ENCODE measurements at places on chromosomes 4 and X.

GRCh38 chr4:62210486-62210885, 1010.4 kb downstream of the ADGRL3 start:
- DNase-seq = no peak

DNA sequence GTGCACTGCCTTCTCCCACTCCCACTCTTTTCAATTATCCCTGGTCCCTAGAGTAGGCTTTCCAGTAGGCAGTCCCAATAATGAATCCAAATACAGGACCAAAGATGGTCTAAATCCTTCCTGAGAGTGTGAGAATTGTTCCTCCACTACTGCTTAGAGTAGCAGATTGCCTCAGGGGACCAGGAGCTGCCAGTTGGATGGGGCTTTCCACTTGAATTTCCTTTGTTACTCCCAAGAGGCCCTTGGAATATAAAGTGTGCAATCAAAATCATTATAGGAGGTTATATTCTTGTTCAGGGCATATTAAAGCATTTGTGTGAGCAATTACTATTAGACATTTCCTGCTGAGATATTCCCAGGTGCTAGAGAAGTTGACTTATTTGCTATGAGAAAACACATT, 156.6 kb upstream of the TLL1 start:
- DNase-seq = no peak

GRCh38 chrX:22196149-22196548, 76.6 kb upstream of the CBLL2 start:
- DNase-seq = no peak

GRCh38 chr4:138162259-138162658, 79.9 kb downstream of the SLC7A11 start:
- no peak for DNase-seq

DNA sequence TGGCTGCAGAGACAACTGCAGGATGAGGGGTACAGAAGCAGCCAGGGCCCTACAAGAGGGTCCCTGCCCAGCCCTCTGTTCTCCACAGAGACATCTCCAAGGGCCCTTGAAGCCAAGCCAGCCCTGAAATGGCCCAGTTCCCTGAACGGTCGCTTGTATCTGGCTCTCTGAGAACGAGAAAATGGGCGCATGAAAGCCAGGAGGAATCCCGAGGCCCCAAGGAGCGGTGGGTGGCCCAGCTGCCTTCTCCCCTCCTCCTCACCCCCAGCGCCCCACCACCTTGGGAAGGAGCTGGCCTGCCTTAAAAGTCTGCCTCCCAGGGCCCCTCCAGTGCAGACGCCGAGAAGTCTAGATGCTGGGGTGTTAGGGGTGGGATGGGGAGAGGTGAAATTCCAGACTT, 5.7 kb downstream of the ZNF185 start:
- DNase-seq = no peak

DNA sequence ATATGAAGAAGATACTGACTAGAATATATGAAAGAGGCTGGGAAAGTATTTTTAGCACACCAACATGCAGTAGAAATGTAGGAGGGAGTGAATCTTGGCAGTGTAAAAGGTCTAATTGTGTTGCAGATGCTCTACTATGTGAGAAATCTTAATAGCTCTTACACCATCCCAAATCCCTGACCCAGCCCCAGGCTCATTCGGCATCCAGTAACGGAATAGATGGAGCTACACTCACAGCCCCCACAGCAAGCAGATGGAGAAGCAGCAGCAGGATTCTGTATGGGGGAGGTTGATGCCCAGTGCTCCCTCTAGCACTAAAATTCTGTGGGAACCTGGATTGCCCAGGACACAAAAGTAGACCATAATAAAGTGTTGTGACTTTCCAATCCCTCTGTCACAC, 153.2 kb upstream of the PRDX4 start:
- peak; percentile 17 for DNase-seq

DNA sequence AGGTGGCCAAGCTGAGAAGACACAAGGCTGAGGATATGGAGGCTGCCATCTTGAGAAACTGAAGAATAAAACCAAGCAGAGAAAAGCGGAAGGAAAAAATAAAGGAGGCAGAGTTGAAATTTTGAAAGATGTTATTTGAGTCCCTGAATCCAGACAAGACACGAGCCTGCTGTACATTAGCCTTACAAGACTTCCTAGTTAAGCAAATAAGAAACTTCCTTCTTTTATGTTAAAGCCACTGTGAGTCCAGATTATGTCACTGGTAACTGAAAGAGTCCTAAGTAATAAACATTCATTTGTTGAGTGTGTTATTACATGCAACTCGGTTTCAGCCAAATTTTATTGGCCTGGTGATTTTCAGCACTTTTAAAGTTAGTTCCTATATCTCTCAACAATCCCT, 30.4 kb downstream of the DRD5 start:
- DNase-seq = no peak

DNA sequence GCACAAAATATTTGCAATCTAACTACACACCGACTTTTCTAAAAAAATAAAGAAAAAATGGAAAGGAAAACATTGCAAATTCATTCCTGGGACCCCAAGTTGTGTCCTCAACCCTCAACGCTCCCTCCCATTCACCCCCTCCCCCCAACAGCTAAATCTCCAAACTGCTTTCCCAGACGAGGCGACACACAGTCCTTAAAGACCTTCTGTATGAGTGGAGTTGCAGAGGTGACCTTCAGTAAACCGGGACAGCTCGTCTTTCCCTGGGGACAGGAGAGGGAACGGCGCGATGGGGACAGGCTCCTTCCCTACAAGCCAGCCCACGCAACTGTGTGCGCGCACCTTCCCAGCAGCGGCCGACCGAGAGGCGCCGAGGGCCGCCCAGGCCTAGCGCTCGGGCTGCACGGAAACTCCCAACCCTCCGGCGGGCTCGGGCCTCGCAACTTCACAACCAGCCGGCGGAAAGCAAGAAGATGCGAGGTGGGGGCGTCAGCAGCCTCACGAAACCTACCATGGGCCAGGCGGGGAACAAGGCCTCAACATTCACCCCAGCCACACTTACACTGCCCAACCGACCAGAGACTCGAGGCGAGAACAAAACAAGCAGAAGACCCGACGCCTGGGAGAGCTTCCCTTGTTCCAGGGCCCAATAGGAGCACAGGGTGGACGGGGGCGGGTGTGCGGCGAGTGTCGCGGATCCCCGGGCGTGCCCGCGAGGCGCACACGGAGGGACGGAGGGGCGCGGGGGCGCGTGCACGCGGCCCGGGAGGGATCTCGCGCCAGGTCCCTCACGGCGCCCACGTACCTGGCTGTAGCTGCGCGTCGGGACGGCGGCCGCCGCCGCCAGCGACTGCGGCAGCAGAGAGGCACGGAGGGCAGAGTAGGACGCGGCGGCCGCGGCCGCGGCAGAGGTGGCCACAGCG, 763 bp downstream of the GRSF1 start:
- peak; percentile 57 for DNase-seq

- peak; percentile 21 for DNase-seq
These were observed 114.1 kb downstream of the GLUD2 start for GRCh38 chrX:121161501-121161933.

GRCh38 chr4:108466936-108467902, 153.2 kb upstream of the RPL34 start:
- DNase-seq = no peak

- DNase-seq = peak; percentile 86
These were observed 46.6 kb downstream of the CCNG2 start for GRCh38 chr4:77203380-77204197.

DNA sequence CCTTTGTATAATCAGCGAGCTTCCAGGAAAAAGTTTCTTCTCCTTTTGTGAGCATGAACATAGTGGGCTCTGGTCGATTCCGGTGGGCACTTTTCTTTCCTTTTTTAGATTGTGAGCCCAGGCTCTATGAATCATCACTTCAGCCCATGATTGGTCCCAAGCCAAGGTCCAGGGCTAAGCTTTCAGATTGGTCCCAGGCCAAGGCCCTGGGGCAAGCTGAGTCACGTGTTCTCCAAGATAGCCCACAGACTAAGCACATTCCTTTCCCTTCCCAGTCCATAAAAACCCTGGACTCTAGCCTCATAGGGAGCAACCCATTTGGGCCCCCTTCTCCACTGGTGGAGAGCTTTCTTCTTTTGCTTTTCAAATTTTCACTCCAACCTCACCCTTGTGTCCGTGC, 430.5 kb downstream of the NAP1L3 start:
- DNase-seq = no peak

- DNase-seq = no peak
These were observed 635.4 kb downstream of the SPRY1 start for GRCh38 chr4:124032035-124032434.

DNA sequence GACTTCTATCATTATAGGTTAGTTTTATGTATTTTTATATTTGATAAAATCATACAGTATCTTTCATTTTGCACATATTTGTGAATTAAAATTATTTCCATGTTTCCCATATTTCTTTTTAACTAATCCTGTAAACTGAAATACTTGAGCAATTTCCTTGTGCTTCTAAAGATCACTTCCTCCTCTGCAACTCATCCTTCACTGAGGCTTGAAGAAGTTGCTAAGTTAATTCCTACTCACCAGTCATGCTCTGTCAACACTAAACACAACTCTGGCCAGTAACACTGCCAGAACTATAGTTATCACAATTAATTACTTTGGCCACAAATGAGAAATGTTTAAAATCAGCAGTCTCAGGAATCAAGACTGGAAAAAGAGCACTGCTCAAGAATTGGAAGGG, 6.7 kb downstream of the SPATA4 start:
- DNase-seq = no peak

DNA sequence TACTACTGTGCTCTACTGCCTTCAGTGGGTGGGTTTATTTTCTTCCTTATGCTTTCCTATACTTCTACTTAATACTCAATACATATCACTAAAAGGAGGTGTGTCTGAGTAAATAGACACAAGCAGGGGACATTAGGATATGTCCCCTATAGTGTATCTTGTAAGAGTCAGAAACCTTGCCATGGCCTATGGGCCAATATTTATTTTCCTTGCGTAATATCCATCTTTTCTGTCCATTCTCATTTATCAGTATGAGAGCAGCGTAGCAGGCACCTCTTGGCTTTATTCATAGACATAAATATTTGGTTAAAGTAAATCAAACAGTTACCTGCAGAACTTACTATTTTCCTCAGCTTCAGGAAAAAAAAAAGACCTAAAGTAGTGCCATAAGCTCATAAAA, 46.6 kb upstream of the PHF8 start:
- no peak for DNase-seq

DNA sequence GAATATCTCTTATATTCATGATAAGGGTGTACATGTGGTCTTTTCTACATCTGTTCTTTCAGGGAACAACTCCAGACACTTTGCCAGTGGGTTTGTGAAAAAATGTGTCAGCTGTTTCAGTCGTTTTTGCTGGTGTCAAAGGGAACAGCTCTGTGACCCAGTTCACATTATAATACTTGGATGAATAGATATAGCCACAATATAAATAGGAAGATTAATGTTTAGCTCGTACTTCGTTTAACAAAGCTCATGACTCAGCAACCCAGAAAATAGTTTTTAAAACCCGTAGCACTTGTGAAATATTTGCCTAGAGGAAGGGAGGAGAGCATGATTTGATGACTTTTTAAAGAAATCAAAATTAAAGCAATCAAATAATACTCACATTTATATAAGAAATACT, 7.9 kb downstream of the LIAS start:
- no peak for DNase-seq

DNA sequence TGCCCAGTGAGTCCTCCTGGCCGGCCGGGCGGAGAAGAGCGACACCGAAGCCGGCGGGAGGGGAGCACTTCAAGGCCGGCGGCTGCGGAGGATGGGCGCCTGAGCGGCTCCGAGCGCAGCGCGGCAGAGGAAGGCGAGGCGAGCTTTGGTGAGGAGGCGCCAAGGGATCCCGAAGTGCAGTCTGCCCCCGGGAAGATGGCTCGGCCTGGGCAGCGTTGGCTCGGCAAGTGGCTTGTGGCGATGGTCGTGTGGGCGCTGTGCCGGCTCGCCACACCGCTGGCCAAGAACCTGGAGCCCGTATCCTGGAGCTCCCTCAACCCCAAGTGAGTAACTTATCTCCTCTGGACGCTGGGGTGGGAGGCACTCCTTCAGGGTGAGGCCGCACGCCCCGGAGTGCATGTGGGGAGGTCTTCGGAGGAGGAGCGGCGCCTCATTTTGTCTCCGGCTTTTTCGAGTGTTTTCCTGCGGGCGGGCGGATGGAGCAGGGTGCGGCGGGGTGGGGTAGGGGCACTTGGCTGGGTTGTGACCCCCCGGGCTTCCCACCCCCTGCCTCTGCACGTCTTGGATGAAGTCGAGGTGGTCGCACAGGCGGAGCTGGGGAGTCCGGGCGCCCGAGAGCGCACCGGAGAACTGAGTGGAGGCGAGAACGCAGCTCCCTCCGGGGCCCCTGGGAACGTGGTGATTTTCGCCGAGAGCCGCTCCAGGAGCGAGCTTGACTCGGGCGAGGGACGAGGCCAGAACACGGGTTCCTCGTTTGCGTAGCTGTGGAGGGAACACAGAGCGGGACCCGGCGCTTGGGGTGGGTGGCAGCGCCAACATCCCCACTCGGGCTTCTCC, 979 bp downstream of the EFNB1 start:
- no peak for DNase-seq

DNA sequence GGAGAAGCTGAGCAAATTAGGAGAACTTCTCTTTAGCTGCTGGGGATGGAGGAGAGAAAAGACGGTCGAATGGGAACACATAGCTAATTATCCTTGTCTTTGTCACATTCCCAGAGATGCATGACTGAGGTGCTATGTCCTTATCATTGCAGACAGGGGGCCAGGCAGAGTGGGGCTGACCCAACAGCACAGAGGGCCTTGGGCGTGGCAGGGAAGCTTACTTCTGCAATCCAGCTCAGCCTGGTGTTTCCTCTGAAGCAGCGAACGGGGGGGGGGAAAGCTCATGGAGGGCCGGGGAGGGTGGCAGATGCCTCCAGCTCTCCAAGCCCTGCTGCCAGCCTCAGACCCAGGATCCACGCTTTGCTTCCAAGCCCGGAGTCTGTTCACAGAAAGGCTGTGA, 50.8 kb upstream of the HOPX start:
- DNase-seq = no peak

DNA sequence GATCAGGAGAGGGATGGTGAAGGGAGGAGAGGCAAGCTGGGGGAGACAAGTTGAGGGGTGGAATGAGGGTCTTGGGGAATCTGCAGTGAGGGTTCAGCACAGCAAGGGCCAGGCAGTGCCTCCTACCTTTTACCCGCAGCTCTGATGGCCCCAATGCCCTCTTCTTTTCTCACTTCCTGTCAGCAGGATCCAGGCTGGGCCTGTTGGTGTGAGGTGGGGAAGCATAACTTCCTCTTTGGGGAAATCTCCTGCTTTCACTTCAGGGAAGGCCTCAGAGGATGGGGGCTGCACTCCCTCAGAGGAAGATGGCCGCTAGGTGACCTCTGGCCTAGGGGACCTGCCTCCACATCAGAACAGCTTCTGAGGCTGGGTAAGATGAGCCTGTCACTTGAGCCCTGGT, 36.5 kb downstream of the EFNB1 start:
- DNase-seq = no peak

DNA sequence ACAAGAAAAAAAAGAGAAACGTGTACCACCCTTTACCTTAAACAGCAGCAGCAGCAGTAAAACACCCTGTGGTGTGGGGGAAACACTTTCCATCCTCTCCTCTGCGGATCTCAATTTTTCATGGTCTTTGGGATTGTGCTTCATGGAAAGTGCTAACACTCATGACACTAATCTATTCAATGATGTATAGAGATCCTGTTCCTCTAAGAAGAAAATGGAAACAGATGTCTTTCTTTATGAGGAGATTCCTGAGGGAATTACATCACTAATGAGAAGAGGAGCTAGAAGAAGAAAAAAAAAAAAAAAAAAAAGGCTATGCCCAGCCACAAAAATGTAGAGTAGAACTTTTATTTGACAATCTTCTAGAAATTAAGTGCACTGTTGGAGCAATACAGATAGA, 62.9 kb upstream of the NDST3 start:
- no peak for DNase-seq

- no peak for DNase-seq
These were observed 10.5 kb downstream of the TLR7 start for GRCh38 chrX:12877386-12877785.

Measured in Ammon's horn (tissue), 1 donor.